ENCODE measurements at places on chromosomes 7 and 10. TPM values are rescaled to one million over a fixed set of nuclear protein-coding genes. Genes with fewer than 3 reads are reported as not detected.

CNTNAP2 gene
- not detected for total RNA-seq

DNA sequence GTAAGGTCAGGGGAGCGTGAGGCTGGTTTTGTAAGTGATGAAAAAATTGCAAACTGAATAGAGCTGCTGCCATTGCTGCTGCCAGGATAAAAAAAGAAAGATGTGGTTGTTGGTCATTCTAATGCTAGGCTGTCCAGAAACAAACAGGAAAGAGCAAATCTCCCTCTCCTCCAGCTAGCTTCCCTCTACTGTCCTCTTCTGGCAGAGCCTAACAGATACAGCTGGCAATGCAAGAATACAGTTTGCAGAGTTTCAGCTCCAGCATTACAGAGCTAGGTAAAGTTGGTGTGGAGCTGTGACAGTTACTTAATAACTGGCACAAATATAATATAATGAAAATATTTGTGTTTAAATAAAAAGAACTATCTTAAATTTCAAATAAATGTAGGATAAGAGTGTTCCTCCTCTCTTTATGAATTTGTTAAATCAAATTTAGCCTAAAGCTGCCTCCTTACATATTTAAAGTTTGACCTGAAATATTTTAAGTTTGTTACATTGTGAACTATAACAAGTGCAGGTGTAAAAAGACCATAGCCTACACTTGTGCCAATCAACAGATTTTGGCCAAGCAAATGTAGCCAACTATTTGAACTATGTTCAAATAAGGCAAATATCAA is 407.7 kb downstream of the SH2D4B start:
- H3K27me3 ChIP-seq, result no peaks in the 10 kb centered on the region
- no peak for DNase-seq
- H3K4me1 ChIP-seq, result no peaks in the 10 kb centered on the region

- H3K4me3 ChIP-seq, result no peak overlapping the region
- no peak overlapping the region for H3K27ac ChIP-seq
- peaks cover 20% of the 10 kb centered on the region for H3K4me1 ChIP-seq
- no peak for DNase-seq
- H3K27me3 ChIP-seq, result no peaks in the 10 kb centered on the region
These were observed 90.8 kb downstream of the MCU start for GRCh38 chr10:72782649-72783330.

GRCh38 chr10:131127610-131128009 is 183.9 kb downstream of the TCERG1L start:
- no peaks in the 10 kb centered on the region for H3K27me3 ChIP-seq
- no peak overlapping the region for H3K4me3 ChIP-seq
- DNase-seq, result no peak
- H3K4me1 ChIP-seq, result no peaks in the 10 kb centered on the region
- no peaks in the 10 kb centered on the region for H3K36me3 ChIP-seq
- no peak overlapping the region for H3K27ac ChIP-seq

- H3K4me3 ChIP-seq, result no peak overlapping the region
- H3K27ac ChIP-seq, result no peak overlapping the region
- no peak for DNase-seq
- no peaks in the 10 kb centered on the region for H3K27me3 ChIP-seq
- no peaks in the 10 kb centered on the region for H3K4me1 ChIP-seq
- H3K36me3 ChIP-seq, result no peaks in the 10 kb centered on the region
These were observed 165.8 kb downstream of the CFTR start for GRCh38 chr7:117645481-117646165.

GRCh38 chr10:30827531-30828120 is 198.1 kb upstream of the LYZL2 start:
- H3K27me3 ChIP-seq, result no peaks in the 10 kb centered on the region
- H3K4me3 ChIP-seq, result no peak overlapping the region
- no peaks in the 10 kb centered on the region for H3K4me1 ChIP-seq
- H3K36me3 ChIP-seq, result no peaks in the 10 kb centered on the region
- no peak for DNase-seq
- H3K27ac ChIP-seq, result no peak overlapping the region

DNA sequence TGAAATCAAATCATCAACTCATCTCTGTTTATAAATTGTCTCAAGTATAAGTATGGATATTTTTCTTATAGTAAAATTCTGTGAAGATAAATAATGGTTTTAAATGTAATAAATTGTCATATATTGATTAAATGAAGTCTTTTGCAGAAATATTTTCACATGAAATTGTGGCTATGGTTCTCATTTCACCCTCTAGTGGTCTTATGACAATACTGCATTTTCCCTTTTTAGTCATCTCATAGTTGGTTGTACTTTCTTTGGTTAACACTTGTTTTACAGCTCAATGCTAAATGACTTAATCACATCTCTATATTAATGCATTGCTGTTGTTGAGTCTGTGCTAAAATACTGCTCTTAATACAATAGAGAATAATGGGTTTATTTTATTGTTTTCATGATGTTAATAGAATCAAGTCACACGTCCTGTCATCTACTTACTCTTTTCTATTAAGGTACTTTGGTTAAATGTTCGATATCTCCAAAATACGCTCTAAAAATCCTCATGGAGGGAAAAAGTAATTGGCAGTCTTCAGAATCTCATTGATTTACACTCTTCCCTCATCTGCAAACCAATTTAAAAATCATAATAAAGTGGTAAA is 38.0 kb upstream of the CACNA2D1 start:
- DNase-seq, result no peak
- no peak overlapping the region for H3K27ac ChIP-seq
- no peaks in the 10 kb centered on the region for H3K36me3 ChIP-seq
- H3K4me3 ChIP-seq, result no peak overlapping the region

DNA sequence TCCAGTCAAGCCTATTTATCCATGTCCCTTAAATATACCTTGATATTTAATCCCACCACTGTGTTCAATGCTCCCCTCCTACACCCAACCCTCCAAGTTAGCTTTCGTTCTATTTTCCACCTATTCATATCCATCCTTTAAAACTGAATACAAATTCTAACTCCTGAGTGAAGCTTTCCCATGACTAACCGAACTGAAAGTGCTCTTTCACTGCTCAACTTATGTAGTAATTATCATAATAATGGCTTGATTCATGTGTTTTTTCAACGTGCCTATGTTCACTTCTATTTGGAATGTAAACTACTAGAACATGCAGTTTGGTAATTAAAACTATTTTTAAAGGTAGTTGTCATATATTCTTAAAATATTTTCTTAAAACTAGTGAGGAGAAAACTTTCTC is 58.0 kb downstream of the NDUFB2 start:
- H3K27me3 ChIP-seq, result no peaks in the 10 kb centered on the region
- DNase-seq, result no peak
- H3K4me3 ChIP-seq, result no peak overlapping the region
- H3K27ac ChIP-seq, result no peak overlapping the region

ZNF479 gene
- total RNA-seq, result not detected

GRCh38 chr7:143408252-143408685 is 387 bp downstream of the EPHA1 start:
- H3K4me3 ChIP-seq, result peak overlapping the region; percentile 35
- no peak for DNase-seq
- no peaks in the 10 kb centered on the region for H3K36me3 ChIP-seq
- no peaks in the 10 kb centered on the region for H3K27me3 ChIP-seq
- H3K4me1 ChIP-seq, result peaks cover 8% of the 10 kb centered on the region

OR2A12 gene
- total RNA-seq, result not detected

SPRN gene
- total RNA-seq, result not detected

DNA sequence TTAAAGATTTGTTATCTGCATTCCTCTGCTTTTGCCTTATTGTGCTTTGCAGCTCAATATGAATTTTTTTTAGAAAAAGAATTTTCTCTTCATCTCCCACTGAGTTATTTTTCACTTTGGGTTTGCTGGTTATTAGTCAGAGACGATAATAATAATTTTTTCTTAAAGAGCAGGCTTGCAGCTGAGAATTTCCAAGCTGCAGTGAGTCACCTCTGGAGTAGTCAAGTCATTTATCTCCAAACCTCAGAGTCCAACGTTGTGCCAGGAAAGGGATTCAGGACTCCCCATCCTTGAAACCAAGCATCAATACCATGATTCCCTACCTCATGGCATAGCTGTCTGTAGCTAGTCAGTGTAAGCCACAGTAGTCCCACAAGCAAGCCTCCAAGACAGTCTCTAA is 15.2 kb upstream of the EGR2 start:
- H3K36me3 ChIP-seq, result no peaks in the 10 kb centered on the region
- no peak overlapping the region for H3K27ac ChIP-seq

- H3K27ac ChIP-seq, result no peak overlapping the region
- H3K27me3 ChIP-seq, result no peaks in the 10 kb centered on the region
- DNase-seq, result no peak
- H3K36me3 ChIP-seq, result no peaks in the 10 kb centered on the region
- no peaks in the 10 kb centered on the region for H3K4me1 ChIP-seq
- no peak overlapping the region for H3K4me3 ChIP-seq
These were observed 342.7 kb upstream of the ETV1 start for GRCh38 chr7:14332155-14332554.

SYPL1 gene
- 17.5 TPM for total RNA-seq

GRCh38 chr10:112374724-112375541 is 1.0 kb downstream of the ACSL5 start:
- peaks cover 4% of the 10 kb centered on the region for H3K4me1 ChIP-seq
- H3K27me3 ChIP-seq, result no peaks in the 10 kb centered on the region
- H3K36me3 ChIP-seq, result no peaks in the 10 kb centered on the region
- H3K27ac ChIP-seq, result peak overlapping the region; percentile 68

DNA sequence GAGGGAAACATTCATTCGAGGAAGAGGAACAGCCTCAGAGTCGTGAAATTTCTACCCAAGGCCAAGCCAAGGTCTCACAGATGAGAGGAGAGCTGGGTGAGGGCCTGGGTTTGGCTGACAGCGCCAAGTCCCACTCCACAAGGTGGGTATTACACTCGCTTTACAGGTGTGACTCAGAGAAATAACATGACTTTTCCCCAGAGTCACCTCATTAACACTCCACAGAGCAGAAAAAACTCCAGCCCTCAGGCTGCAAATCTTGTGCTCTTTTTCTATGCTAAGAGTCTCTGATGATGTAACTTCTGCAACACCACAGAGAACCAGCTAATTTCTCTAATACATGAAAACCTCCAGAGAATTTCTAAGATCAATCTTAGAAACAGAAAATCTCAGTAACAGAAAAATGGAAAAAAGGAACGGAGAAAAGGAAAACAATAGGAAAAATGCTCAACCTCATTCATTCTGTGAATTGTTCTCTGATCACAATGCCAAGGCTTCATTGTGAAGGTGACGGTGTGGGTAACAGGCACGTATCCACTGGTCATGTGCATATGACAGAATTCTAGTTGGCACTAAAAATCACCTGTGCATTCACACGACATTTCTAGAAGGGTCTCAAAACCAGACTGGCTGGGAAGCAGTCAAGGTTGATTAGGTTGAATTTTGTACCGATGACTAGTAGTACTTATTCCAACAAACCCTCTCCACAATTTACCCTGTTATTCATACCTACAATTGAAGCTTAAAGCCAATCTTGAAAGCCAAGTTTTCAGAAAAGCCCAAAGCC is 20.3 kb downstream of the YWHAG start:
- H3K4me3 ChIP-seq, result no peak overlapping the region
- DNase-seq, result no peak
- H3K27me3 ChIP-seq, result no peaks in the 10 kb centered on the region
- H3K36me3 ChIP-seq, result peaks cover 6% of the 10 kb centered on the region
- peaks cover 14% of the 10 kb centered on the region for H3K4me1 ChIP-seq

DNA sequence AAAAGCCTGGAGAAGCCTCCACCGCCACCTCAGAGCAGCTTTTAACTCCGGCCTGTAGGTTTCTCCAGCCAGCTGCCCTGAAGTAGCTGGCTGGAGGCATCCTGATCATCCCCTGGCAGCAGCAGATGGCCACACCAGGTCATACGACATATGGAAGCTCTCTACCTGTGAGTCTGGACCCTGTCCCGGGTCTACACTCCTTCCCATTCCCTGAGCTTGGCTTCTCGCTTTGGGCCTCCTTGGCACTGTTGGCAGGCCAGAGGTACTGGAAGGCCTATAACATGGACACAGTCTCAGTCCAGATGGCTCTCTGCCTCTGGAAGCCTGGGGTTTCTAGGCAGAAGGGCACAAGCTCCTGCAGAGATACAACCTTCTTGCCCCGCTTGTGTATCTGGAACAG is 43.5 kb upstream of the TRIM8 start:
- DNase-seq, result no peak
- no peaks in the 10 kb centered on the region for H3K27me3 ChIP-seq
- peaks cover 2% of the 10 kb centered on the region for H3K36me3 ChIP-seq
- H3K27ac ChIP-seq, result peak overlapping the region; percentile 87

GRCh38 chr10:50437248-50437647 is 185.9 kb upstream of the ASAH2 start:
- H3K4me3 ChIP-seq, result no peak overlapping the region
- H3K27me3 ChIP-seq, result no peaks in the 10 kb centered on the region
- no peaks in the 10 kb centered on the region for H3K36me3 ChIP-seq

GRCh38 chr7:126286317-126286716 is 966.4 kb downstream of the GRM8 start:
- H3K36me3 ChIP-seq, result no peaks in the 10 kb centered on the region
- no peak for DNase-seq
- H3K27me3 ChIP-seq, result no peaks in the 10 kb centered on the region
- no peak overlapping the region for H3K27ac ChIP-seq
- H3K4me1 ChIP-seq, result no peaks in the 10 kb centered on the region

Measured in ascending aorta (tissue), 2 donors.